ENCODE measurements at places on chromosomes 16 and 17.

DNA sequence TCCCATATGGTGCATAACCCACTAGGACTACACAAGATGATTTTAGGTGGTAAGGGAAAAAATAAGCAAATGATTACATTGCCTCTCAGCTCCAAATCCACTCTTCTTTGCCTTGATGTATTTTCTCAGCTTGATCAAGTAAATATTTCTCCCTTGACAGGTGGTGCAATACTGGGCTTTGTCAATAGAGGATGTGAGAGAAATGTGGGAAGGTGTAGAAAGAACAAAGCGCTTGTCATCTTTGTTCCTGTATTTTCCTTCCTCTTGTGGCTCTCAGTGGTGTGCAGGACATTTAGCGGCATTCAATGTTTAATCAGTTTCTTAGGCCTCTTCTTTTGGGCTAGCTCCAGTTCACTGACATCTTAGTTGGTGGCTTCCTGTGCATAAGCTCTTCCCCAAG is 1165.8 kb upstream of the GOT2 start:
- no peak for DNase-seq

DNA sequence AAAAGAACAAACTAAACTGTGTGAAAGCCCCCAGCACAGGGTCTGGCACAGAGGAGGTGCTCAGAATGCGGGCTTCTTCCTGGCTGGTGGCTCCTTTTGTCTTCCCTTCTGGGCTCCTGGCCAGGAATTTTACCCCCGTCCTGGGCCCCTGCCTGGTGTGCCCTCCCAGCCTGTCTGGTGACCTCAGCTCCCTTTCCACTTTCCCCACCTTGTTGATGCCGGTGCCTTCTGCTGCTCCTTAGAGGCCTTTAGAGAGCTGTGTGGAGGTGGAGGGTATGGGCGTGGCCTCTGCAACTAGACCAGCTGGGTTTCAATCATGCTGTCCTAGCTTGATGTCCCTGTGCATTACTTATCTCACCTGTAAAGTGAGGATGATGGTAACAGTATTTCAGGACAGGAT is 16.8 kb downstream of the PIRT start:
- DNase-seq: no peak

DNA sequence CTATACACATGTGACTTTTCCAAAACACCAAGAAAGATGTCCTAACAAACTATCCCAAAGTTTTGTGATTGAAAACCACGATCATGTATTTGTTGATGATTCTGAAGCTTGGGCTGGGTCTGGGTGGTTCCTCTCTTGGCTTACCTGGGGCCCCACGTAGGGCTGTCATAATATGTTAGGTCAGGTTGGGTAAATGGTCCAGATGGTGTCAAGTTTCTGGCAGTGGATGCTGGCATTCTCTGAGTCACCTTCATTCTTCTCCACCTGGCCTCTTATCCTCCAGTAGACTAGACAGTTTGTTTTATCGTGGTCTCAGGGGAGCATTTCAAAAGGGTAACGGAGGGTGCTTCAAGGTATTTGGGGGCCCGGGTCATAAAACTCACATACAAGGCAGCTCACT is 39.4 kb downstream of the SYCE1L start:
- no peak for DNase-seq

DNA sequence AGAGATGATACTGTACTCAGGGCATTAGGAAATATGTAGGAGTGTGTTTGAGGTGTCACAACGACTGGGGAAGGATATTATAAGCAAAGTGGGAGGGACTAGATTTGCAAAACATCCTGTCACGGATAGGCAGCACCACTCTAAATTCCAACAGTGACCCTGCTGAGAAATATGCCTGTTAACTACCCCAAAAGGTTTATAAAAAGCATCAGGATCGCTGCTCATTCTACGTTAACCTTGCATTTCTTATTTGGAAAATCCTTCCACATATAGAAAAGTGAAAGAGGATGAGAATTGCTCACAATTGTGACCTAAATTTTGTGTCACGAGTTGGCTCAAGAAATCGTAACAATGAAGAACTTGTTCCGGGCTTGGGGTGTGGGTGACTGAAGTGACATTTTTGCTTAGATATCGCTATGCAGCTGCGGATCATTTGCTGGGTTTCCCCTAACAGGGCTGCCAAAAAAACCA is 51.6 kb downstream of the N4BP1 start:
- no peak for DNase-seq

DNA sequence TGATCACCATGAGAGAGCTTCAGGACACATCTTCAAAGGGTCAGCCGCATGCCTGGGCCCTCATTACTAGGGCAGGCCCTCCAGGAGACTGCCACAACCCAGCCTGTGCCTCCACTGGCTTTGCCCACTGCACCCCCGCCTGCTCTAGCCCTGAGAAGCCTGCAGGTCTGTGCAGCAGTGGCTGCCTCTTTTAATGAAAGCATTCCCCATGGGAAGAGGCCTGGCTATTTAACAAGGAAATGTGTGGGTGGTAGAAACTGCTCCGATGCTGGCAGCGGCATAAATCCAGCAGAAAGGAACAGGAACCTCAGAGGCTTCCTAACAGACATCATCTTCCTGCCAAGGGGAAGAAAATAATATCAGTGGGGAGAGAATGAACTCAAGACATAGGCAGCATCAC is 375 bp upstream of the KRT32 start:
- DNase-seq: no peak
